ENCODE measurements at places on chromosomes 7 and 10. TPM values are rescaled to one million over a fixed set of nuclear protein-coding genes. Genes with fewer than 3 reads are reported as not detected.
A peak's percentile ranks its signal among the peaks of the same experiment; 100 is the strongest.

The VPS41 gene
- total RNA-seq, result 103 TPM

The ACTL6B gene
- total RNA-seq, result not detected

The SPDYE11 gene
- total RNA-seq, result not detected

The CLDN15 gene
- 11.1 TPM for total RNA-seq

The OR6B1 gene
- not detected for total RNA-seq

The CPED1 gene
- 38.6 TPM for total RNA-seq

The TUBAL3 gene
- total RNA-seq, result not detected

The VOPP1 gene
- 66.2 TPM for total RNA-seq

The CEP55 gene
- total RNA-seq, result 1.4 TPM

The NUTM2A gene
- 2.3 TPM for total RNA-seq

The VGF gene
- total RNA-seq, result 0.15 TPM

DNA sequence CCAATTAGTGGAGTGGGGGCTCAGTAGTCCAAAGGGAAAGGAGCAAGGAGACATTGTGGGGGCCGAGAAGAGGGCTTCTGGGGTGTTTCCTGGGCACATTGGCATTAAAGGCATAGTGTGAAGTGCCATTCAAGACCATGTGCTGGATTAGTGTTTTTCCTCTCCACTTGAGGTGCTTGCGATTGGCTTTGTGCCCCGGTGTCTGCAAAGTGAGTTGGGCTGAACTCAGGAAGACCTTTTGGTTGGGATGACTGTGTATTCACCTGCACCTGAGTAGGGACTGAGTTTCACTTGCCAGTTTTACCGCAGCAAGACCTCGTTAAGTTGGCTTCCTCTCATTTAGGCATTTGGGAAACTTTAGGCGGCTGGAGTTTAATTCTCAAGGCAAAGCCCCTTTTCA lies 73.0 kb downstream of the TCF7L2 start:
- no peak overlapping the region for H3K27ac ChIP-seq
- DNase-seq, result peak; percentile 69
- H3K27me3 ChIP-seq, result no peaks in the 10 kb centered on the region
- H3K4me1 ChIP-seq, result peaks cover 72% of the 10 kb centered on the region
- H3K36me3 ChIP-seq, result no peaks in the 10 kb centered on the region

- no peaks in the 10 kb centered on the region for H3K4me1 ChIP-seq
- no peak overlapping the region for H3K27ac ChIP-seq
- no peaks in the 10 kb centered on the region for H3K36me3 ChIP-seq
- DNase-seq, result no peak
- H3K4me3 ChIP-seq, result no peak overlapping the region
- no peaks in the 10 kb centered on the region for H3K27me3 ChIP-seq
Observed at GRCh38 chr10:20745556-20746375, 151.3 kb downstream of the NEBL start.

- no peaks in the 10 kb centered on the region for H3K4me1 ChIP-seq
- H3K27ac ChIP-seq, result no peak overlapping the region
- H3K36me3 ChIP-seq, result no peaks in the 10 kb centered on the region
- no peak for DNase-seq
- no peaks in the 10 kb centered on the region for H3K27me3 ChIP-seq
Observed at GRCh38 chr7:123935436-123936381, 10.7 kb downstream of the SPAM1 start.

DNA sequence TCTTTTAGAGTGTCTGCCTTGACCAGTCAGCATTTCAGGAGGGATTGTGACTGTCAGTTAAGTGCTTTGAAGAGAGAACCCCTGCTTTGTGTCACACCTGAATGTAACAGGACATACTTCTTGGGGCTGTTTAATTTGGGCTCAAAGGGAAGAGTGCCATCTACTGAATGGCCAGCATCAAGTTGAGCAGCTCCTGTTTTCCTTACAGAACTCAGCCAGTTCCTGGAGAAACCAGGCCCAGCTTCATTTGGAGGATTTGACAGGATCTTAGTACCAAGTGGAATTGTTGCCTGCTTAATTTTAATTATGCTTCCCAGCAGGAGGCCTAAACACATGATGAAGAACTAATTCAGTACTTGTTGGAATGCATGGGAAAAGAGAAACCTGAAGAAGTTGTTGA lies 8.3 kb downstream of the ADD3 start:
- H3K36me3 ChIP-seq, result no peaks in the 10 kb centered on the region
- DNase-seq, result no peak
- H3K27me3 ChIP-seq, result no peaks in the 10 kb centered on the region

DNA sequence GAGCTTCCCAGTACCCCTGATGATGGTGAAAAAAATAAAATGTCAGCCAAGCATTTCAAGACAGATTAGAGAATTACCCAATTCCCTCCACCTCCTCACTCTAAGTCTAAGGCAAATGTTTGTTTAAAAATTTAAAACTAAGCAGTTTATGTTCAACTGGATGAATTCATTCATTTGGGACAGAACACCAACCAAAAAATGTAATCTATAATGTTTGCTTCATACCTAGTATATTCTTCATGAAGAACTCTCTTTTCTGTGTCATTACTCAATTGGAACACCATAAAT lies 325.7 kb upstream of the BMPER start:
- peak overlapping the region; percentile 10 for H3K27ac ChIP-seq
- H3K4me3 ChIP-seq, result no peak overlapping the region
- H3K27me3 ChIP-seq, result no peaks in the 10 kb centered on the region
- no peaks in the 10 kb centered on the region for H3K4me1 ChIP-seq
- no peak for DNase-seq

DNA sequence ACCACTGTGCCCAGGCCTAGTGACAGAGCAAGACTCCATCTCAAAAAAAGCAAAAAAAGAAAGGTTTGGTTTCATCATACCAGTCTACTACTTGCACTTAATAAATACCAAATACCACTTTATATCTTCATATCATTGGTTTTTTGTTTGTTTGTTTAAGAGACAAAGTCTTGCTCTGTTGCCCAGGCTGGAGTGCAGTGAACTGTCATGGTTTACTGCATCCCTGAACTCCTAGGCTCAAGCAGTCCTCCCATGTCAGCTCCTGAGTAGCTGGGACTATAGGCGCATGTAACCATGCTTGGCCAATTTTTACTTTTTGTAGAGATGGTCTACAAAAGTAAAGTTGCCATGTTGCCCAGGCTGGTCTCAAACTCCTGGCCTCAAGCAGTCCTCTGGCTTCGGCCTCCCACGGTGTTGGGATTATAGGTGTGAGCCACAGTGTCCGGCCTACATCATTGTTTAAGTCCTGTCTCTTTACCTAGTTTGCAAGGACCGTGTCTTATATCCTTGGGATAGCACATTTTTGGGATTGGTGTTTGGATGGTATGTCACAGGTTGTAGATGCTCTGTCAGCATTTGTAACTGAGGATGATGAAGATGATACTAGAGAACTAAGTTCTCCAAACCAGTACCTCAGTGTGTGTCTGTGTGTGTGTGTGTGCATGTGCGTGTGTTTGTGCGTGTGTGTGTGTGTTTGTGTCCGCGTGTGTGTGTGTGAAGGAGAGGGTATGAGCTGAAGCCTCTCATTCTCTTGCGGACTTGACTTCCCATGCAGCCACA lies 9.3 kb downstream of the LMTK2 start:
- H3K27me3 ChIP-seq, result no peaks in the 10 kb centered on the region
- H3K27ac ChIP-seq, result peak overlapping the region; percentile 13
- no peak for DNase-seq
- H3K36me3 ChIP-seq, result no peaks in the 10 kb centered on the region
- H3K4me3 ChIP-seq, result no peak overlapping the region

GRCh38 chr10:44013981-44014380 lies 365.3 kb upstream of the ZNF32 start:
- H3K36me3 ChIP-seq, result no peaks in the 10 kb centered on the region
- H3K27ac ChIP-seq, result no peak overlapping the region
- H3K4me1 ChIP-seq, result peaks cover 6% of the 10 kb centered on the region
- H3K27me3 ChIP-seq, result no peaks in the 10 kb centered on the region
- no peak overlapping the region for H3K4me3 ChIP-seq

DNA sequence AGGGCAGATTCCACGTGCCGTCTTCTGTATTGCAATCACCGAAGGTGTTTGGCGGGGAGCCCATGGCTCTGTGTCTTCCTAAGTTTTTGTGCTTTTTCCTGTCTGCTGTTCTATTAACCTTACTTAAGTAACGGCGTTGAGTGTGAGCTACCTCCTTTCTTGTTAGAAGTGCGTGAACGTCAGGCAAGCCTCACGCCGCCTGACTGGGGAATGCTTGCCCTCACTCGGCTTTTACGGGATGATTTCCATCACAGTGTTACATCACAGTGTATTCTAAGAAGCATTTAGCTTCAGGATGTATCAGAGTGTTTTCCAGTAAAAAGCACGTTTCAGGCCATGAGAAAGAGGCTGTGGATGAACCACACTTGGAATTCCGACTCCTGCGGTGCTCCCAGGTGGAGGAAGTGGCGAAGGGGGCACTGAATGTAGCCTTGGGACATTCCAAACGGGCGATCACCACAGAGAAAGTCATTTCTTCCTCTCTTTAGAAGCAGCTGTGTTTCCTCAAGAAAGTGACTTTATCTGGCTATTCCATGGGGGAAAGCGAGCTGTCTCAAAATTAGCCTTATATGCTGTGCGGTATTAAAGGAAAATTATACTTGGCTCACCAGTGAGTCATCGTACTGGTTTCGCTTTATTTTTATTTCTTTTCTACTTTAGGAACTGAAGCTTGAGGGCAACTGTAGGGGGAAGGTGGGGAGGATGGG lies 290.7 kb downstream of the KLF6 start:
- H3K4me1 ChIP-seq, result no peaks in the 10 kb centered on the region
- H3K36me3 ChIP-seq, result no peaks in the 10 kb centered on the region
- H3K4me3 ChIP-seq, result no peak overlapping the region
- no peak overlapping the region for H3K27ac ChIP-seq
- no peaks in the 10 kb centered on the region for H3K27me3 ChIP-seq

GRCh38 chr7:116516324-116516723 lies 8.5 kb upstream of the CAV1 start:
- no peak for DNase-seq
- H3K27me3 ChIP-seq, result no peaks in the 10 kb centered on the region
- peaks cover 2% of the 10 kb centered on the region for H3K4me1 ChIP-seq

DNA sequence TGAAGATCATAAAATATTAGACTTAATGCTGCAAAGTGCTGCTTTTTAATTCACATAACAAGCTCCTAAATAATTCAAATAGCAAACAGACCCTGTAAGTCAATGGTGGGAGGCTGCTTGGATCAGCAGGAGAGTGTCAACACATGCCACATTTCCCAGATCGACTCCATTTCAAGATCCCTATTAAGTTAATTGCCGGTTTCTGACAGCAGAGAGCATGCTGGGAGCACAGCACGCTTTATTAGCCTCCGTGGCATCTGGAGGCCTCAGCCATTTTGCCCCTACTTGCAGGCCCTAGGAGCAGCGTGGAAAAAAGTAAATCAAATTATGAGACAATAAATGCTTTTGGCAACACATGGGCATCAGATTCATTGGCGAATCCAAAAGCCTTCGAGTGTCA lies 201.0 kb downstream of the EMX2 start:
- no peaks in the 10 kb centered on the region for H3K36me3 ChIP-seq
- H3K4me1 ChIP-seq, result no peaks in the 10 kb centered on the region
- H3K27me3 ChIP-seq, result peaks cover 6% of the 10 kb centered on the region

GRCh38 chr7:27142580-27143022 lies 880 bp downstream of the HOXA5 start:
- H3K27me3 ChIP-seq, result peaks cover 61% of the 10 kb centered on the region
- H3K36me3 ChIP-seq, result no peaks in the 10 kb centered on the region
- H3K4me1 ChIP-seq, result peaks cover 15% of the 10 kb centered on the region
- H3K27ac ChIP-seq, result peak overlapping the region; percentile 95

DNA sequence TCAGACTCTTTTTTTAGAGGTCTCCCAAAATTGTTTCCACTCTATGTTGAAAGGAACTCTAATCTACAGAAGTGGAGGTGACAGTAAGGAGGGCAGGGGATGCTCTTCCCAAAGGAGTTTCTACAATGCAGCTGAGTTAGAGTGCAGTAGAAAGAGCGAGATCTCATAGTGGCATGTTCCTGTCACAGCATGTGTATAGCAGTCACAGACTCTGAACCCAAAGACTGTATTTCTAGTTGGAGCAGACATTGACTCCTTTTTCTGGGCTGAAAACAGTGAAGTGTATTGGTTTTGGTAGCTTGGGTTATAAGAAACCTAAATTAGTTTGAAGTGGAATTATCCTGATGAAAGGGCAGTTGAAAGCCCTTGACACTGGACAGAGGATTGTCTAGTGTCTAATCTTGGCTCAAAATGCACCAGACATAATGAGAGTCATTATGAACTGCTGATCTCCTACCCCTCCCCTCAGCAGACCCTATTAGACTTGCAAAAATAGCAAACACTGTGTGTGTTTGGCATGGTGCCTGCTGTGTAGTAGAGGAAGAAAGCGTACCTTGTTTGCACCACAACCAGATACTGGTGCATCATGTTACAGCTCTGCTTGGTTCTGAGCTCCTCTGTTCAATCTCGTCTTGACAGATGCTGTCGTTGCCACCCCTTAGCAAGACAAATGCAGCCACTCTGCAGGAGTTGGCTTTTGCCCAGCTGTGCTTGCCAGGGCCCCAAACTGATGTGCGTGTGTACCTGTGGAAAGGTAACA lies 336.0 kb downstream of the AUTS2 start:
- H3K4me1 ChIP-seq, result no peaks in the 10 kb centered on the region
- no peak overlapping the region for H3K4me3 ChIP-seq
- no peaks in the 10 kb centered on the region for H3K36me3 ChIP-seq
- DNase-seq, result no peak
- H3K27ac ChIP-seq, result no peak overlapping the region

DNA sequence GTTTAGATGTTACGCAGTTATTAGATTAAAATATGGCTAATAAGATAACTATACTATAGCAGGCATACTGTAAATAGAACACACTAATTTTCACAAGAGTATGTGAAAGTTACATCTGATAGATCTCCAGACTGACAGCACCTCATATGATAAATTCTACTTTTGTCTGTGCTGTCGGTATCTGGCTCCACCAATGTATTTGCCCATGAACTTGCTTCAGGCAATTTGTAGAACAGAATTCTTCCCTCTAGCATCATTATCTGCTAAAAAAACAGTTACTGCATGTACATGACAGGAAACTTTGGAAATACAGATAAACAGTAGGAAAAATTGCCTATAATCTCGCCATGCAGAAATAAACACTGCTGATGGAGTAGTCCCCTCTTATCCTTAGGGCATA lies 137.7 kb downstream of the WNT2 start:
- no peak overlapping the region for H3K27ac ChIP-seq
- H3K27me3 ChIP-seq, result no peaks in the 10 kb centered on the region
- H3K36me3 ChIP-seq, result peaks cover 9% of the 10 kb centered on the region
- H3K4me1 ChIP-seq, result no peaks in the 10 kb centered on the region
- no peak for DNase-seq
- no peak overlapping the region for H3K4me3 ChIP-seq

- H3K27me3 ChIP-seq, result no peaks in the 10 kb centered on the region
- no peak for DNase-seq
- H3K4me3 ChIP-seq, result no peak overlapping the region
- H3K4me1 ChIP-seq, result no peaks in the 10 kb centered on the region
Observed at GRCh38 chr10:67151471-67151870, 225.6 kb downstream of the LRRTM3 start.

- no peak for DNase-seq
- H3K27me3 ChIP-seq, result no peaks in the 10 kb centered on the region
- peaks cover 11% of the 10 kb centered on the region for H3K36me3 ChIP-seq
- H3K27ac ChIP-seq, result peak overlapping the region; percentile 41
- H3K4me3 ChIP-seq, result no peak overlapping the region
- H3K4me1 ChIP-seq, result peaks cover 99% of the 10 kb centered on the region
Observed at GRCh38 chr10:79188154-79188965, 119.6 kb downstream of the ZMIZ1 start.
